ENCODE measurements at places on chromosomes 2 and 18. TPM values are rescaled to one million over a fixed set of nuclear protein-coding genes. Genes with fewer than 3 reads are reported as not detected.

- DNase-seq, result peak; percentile 79
Observed at GRCh38 chr2:69177785-69178636, 165.0 kb downstream of the ANTXR1 start.

DNA sequence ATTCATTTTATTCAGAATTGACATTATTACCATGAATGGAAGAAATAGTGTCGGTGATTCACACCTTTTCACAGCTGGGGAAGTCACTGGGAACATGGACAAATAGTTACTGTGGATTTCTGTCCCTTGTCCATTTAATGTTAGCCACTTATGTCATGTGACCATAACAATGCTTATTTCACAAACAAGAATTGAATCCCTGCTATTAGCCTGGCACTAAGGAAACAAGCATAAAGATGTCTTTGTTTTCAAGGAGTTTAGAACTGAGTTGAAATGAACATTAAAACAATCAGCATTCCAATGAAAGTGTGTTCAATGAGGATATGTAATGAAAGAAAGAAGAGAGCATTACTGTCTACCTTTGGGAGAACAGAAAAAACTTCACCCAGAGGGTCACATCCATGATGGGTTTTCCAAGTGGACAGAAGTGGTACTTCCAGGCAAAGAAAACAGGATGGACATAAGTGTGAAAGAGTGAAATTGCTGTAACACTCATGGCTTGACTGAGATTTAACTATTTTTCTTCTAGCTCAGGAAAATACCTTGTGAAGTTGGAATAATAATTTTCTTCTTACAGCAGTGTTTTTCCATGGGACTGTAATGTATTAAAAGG, 324.5 kb upstream of the UBE2E3 start:
- no peak for DNase-seq

DNA sequence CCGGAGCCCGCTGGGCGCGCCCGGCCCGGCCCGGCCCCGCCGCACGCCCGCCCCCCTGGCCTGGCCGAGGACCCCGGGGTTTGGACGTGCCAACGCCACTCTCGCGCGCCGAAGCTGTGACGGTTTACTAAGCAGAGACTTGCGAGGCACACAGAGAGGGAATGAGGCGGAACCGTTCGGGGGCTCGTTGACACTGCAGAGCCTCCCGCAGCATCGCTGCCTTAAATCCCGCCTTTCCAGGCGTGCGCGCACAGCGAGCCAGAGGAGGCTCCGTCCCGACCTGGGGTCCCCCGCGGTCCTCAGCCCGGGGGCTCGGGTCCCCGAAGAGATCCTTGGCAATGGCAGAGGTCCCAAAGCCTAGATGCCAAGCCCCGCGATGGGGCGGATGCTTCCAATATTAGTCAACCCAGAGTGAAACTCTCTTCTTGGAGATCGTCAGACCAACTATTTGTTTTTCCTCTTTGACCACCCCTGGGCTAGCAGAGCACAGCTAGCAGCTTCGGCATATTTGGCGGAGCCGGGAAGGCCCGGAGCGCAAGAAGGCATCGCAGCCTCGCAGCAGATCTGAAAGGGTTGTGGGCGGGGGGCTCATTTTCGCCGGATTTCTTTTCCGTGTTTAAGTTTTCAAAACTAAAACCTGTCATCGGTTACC, at the start of gene ZNF385B:
TSS of gene ZNF385B (minus strand) at position 197 of the 652 bp plus-strand sequence.
- no peak for DNase-seq

The CIB4 gene
- total RNA-seq, result not detected

The SCN7A gene
- 3.0 TPM for total RNA-seq

The BOLL gene
- total RNA-seq, result not detected

The TSPYL6 gene
- total RNA-seq, result 0.14 TPM

Measured in thoracic aorta (tissue), 2 donors.